ENCODE measurements at places on chromosomes 7 and 10. TPM values are rescaled to one million over a fixed set of nuclear protein-coding genes. Genes with fewer than 3 reads are reported as not detected.

Gene PLEKHA8
- 18.4 TPM for polyA plus RNA-seq

Gene ANKRD7
- 3.0 TPM for polyA plus RNA-seq

Gene ACBD7
- polyA plus RNA-seq: 6.0 TPM

Gene SFXN2
- polyA plus RNA-seq: 38.8 TPM

Gene TPST1
- polyA plus RNA-seq: 53.2 TPM

Gene SLC26A5
- 0.17 TPM for polyA plus RNA-seq

Gene TPK1
- polyA plus RNA-seq: 9.1 TPM

Gene PKD2L1
- polyA plus RNA-seq: not detected

Gene LRRD1
- polyA plus RNA-seq: 0.11 TPM

Gene EXOC4
- polyA plus RNA-seq: 62.5 TPM
